ENCODE measurements at places on chromosomes 4 and X.

GRCh38 chrX:21885568-21885967, 29.8 kb downstream of the YY2 start:
- H3K36me3 ChIP-seq: no peaks in the 10 kb centered on the region
- H3K27me3 ChIP-seq: no peaks in the 10 kb centered on the region
- H3K4me1 ChIP-seq: no peaks in the 10 kb centered on the region
- DNase-seq: no peak
- no peak overlapping the region for H3K4me3 ChIP-seq

GRCh38 chrX:41863343-41864203, 59.8 kb downstream of the CASK start:
- no peak for DNase-seq
- H3K4me3 ChIP-seq: no peak overlapping the region
- H3K27ac ChIP-seq: no peak overlapping the region
- H3K27me3 ChIP-seq: no peaks in the 10 kb centered on the region
- H3K4me1 ChIP-seq: no peaks in the 10 kb centered on the region

DNA sequence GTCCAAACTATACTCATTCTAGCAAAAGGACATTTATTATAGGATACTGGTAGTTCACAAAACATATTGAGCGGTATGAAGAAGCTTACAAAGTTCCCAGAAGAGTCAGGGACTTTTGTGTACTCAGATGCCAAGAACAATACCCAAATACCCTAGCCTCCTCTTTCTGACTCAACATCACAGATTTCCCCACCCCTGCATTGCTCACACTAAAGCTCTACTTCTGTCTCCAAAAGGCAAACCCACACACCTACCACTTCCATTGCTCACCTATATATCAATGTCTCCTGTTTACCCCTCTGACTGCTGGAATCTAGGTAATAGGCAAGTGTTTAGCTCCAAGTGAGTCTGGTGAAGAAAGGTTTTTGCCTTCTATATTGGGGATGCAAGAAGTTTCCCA, 100.7 kb upstream of the HCCS start:
- no peaks in the 10 kb centered on the region for H3K27me3 ChIP-seq
- no peak overlapping the region for H3K27ac ChIP-seq
- no peak for DNase-seq

DNA sequence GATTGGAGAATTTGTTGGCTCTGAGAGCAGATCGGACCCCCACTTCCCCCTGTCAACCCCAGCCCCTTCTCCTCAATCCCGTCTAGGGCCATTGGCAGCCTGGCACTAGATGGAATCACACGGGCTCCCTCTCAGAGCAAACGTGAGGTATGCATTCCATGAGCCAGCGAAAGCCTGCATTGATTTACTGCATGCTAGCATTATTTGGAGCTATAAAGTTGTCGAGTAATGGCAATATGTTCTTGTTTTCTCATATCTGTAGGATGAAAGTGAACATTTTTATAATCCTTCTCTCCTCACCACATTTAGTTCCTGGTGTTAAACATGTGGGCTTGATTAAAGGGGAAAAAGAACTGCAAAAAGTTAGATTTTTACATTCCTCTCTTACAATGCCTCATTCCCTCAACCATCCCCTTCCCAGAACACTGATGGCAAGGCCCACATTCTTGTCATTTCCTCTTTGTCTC, 159.2 kb downstream of the SPRY1 start:
- H3K27ac ChIP-seq: peak overlapping the region; percentile 31
- no peak for DNase-seq
- no peaks in the 10 kb centered on the region for H3K27me3 ChIP-seq
- peaks cover 35% of the 10 kb centered on the region for H3K4me1 ChIP-seq
- H3K36me3 ChIP-seq: no peaks in the 10 kb centered on the region

GRCh38 chrX:132433001-132433400, 55.8 kb downstream of the MBNL3 start:
- no peak for DNase-seq
- no peak overlapping the region for H3K4me3 ChIP-seq
- no peaks in the 10 kb centered on the region for H3K36me3 ChIP-seq
- H3K27ac ChIP-seq: no peak overlapping the region

DNA sequence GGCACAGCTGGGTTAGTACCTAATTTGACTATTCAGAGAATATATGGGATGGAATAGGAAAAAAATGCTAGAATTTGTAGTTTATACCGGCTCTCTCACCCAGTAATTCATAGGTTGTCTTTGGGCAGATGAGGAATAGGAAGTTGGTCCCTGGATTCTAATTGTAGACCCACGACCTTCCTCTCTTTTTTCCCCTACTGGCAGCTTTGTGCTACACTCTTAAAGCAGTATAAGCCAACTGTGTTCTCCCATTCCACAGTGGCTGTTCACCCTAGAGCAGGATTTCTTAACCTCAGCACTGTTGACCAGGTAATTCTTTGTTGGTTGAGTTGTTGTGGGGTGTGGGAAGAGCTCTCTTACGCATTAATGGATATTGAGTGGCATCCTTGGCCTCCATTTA, 92.9 kb downstream of the FNIP2 start:
- no peaks in the 10 kb centered on the region for H3K4me1 ChIP-seq
- DNase-seq: no peak
- no peaks in the 10 kb centered on the region for H3K27me3 ChIP-seq
- no peak overlapping the region for H3K4me3 ChIP-seq
- H3K36me3 ChIP-seq: peaks cover 20% of the 10 kb centered on the region

DNA sequence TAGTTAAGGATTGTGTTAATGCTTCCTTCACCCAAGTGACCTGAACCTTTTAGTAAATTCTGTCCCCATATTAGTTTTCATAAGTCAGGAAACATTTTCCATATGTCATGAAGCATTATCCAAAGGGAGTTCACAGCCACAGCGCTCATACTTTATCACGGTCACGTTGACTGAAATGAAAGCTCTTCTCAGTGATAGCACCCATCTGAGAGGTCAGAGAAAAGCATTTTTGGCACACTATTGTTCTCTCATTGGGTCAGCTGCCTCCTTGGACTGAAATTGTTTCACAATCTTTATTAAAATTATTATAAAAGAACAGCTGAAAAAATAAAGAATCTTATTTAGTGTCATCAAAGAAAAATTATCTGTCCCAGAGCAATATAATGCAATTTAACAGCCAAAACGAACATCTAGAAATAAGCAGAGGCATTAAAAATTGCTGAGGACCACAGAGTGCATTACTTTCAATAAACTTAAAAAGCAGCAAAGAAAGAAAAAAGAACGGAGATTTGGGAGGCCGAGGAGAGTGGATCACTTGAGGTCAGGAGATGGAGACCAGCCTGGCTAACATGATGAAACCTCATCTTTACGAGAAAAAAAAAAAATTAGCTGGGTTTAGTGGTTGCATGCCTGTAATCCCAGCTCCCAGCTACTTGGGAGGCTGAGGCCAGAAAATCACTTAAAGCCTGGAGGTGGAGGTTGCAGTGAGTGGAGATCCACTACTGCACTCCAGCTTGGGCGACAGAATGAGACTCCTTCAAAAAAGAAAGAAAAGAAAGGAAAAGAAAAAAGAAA, 680.8 kb upstream of the FAM241A start:
- H3K4me1 ChIP-seq: no peaks in the 10 kb centered on the region
- DNase-seq: no peak
- no peak overlapping the region for H3K27ac ChIP-seq
- no peak overlapping the region for H3K4me3 ChIP-seq
- no peaks in the 10 kb centered on the region for H3K27me3 ChIP-seq

- no peak for DNase-seq
- no peaks in the 10 kb centered on the region for H3K36me3 ChIP-seq
- no peaks in the 10 kb centered on the region for H3K4me1 ChIP-seq
- H3K27ac ChIP-seq: no peak overlapping the region
- no peak overlapping the region for H3K4me3 ChIP-seq
These were observed 15.8 kb downstream of the LEF1 start for GRCh38 chr4:108152980-108153379.

GRCh38 chr4:38867478-38868058, at the start of gene FAM114A1:
Gene FAM114A1 (plus strand): TSS chr4:38867806. CDS start chr4:38878079, 10,273 bp downstream.
- H3K4me3 ChIP-seq: peak within 1 kb of the TSS; percentile 94
- no peaks in the 10 kb centered on the region for H3K27me3 ChIP-seq
- no peak for DNase-seq
- H3K4me1 ChIP-seq: peaks cover 48% of the 10 kb centered on the region
- H3K36me3 ChIP-seq: no peaks in the 10 kb centered on the region

- no peak overlapping the region for H3K27ac ChIP-seq
- no peaks in the 10 kb centered on the region for H3K27me3 ChIP-seq
- no peak overlapping the region for H3K4me3 ChIP-seq
- no peaks in the 10 kb centered on the region for H3K4me1 ChIP-seq
- DNase-seq: no peak
These were observed 102.6 kb downstream of the IL1RAPL2 start for GRCh38 chrX:104668550-104668949.

GRCh38 chrX:22110729-22111494, 78.8 kb downstream of the PHEX start:
- no peak overlapping the region for H3K4me3 ChIP-seq
- no peaks in the 10 kb centered on the region for H3K4me1 ChIP-seq
- no peak for DNase-seq
- no peaks in the 10 kb centered on the region for H3K36me3 ChIP-seq

DNA sequence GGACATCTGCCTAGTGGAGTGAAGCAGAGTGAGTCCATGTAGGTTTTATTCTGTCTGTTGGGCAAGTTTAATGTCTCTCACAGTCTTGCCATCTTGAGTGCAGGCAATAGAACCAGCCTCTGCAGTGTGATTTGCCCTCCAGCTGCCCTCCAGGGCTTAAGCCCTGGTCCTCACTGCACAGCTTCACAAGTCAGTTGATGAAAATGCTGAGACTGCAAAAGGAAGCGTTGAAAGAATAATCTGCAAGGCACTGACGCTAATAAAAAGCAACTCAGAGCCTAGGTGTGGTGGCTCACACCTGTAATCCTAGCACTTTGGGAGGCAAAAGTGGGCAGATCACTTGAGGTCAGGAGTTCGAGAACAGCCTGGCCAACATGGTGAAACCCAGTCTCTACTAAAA, 54.1 kb upstream of the PHOX2B start:
- no peaks in the 10 kb centered on the region for H3K27me3 ChIP-seq
- no peak overlapping the region for H3K27ac ChIP-seq
- H3K4me1 ChIP-seq: no peaks in the 10 kb centered on the region
- H3K4me3 ChIP-seq: no peak overlapping the region

DNA sequence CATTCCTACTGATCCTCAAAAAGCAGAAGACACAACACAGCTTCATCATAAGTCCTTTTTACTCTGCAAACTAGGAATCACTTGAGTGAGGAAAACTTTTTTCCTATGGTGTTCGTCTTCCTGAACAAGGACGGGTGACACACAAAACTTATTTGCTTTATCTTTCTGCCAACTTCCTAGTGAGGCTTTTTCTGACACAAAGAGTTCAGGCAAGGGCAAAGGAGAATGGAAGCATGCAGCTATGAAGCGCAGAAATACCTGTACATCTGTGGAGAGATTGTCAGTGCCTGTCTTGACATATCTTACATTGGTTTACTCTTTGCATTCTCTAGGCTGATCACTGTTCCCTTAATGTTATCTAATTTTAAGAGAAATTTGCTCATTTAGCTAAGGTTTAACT, 548.0 kb upstream of the IGFBP7 start:
- H3K4me3 ChIP-seq: no peak overlapping the region
- no peaks in the 10 kb centered on the region for H3K27me3 ChIP-seq
- no peak overlapping the region for H3K27ac ChIP-seq
- no peak for DNase-seq

DNA sequence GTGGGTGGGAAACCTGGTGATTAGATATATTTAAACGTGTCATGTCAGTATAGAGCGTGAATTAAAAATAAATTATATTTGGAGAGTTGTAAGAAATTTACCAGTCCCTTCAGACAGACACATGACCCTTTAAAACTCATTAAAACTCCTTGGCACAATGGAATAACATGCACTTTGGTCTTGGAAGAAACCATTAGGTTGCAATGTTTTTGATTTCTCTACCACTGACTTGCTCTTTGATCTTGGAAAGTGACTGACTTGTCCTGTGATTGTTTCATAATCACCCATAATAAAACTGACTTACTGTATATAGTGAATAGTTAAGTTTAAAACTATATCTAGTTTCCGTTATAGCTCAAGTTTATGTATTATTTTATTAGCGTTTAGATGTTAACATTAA, 35.8 kb downstream of the FHL1 start:
- no peak for DNase-seq
- no peak overlapping the region for H3K4me3 ChIP-seq
- peaks cover 19% of the 10 kb centered on the region for H3K4me1 ChIP-seq
- H3K27ac ChIP-seq: no peak overlapping the region

- H3K36me3 ChIP-seq: no peaks in the 10 kb centered on the region
- H3K27me3 ChIP-seq: no peaks in the 10 kb centered on the region
- DNase-seq: no peak
These were observed 100.6 kb downstream of the RASL11B start for GRCh38 chr4:52962721-52963120.

GRCh38 chr4:181971411-181971810, 271.8 kb upstream of the TENM3 start:
- no peak overlapping the region for H3K4me3 ChIP-seq
- no peaks in the 10 kb centered on the region for H3K27me3 ChIP-seq
- no peak overlapping the region for H3K27ac ChIP-seq

DNA sequence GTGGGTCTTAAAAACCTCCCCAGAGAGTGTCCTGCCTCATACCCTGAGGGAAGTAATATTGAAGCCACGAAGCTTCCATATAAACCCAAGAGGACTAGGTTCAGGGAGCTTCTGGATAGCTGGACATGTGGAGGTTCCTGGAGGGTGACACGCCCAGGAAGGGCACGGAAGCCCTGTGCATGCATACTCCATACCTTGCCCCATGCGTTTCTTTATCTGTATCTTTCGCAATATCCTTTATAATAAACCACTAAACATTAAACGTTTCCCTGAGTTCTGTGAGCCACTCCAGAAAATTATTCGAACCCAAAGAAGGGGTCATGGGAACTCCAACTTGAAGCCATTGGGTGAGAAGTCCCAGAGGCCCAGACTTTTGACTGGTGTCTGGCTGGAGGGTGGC, 45.7 kb upstream of the HPF1 start:
- H3K36me3 ChIP-seq: no peaks in the 10 kb centered on the region
- no peak overlapping the region for H3K4me3 ChIP-seq
- H3K4me1 ChIP-seq: no peaks in the 10 kb centered on the region
- H3K27ac ChIP-seq: no peak overlapping the region
- no peak for DNase-seq

DNA sequence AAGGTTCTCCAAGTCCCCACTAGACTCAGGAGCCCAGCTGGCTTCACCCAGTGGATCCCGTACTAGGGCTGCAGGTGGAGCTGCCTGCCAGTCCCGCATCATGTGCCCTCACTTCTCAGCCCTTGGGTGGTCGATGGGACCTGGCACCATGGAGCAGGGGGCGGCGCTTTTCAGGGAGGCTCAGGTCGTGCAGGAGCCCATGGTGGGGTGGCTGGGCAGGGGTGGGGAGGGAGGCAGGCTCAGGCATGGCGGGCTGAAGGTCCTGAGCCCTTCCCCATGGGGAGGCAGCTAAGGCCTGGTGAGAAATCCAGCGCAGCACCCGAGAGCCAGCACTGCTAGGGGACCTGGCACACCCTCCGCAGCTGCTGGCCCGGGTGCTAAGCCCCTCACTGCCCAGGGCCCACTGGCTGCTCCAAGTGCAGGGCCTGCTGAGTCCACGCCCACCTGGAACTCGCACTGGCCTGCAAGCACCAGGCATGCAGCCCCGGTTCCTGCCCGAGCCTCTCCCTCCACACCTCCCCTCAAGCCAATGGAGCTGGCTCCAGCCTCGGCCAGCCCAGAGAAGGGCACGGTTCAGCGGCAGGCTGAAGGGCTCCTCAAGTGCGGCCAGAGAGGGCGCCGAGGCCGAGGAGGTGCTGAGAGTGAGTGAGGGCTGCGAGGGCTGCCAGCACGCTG, 72.7 kb upstream of the SLIT2 start:
- DNase-seq: no peak
- H3K27me3 ChIP-seq: no peaks in the 10 kb centered on the region
- no peak overlapping the region for H3K27ac ChIP-seq

Data from vagina (tissue), 2 donors.